ENCODE measurements at places on chromosomes 2 and 18.

DNA sequence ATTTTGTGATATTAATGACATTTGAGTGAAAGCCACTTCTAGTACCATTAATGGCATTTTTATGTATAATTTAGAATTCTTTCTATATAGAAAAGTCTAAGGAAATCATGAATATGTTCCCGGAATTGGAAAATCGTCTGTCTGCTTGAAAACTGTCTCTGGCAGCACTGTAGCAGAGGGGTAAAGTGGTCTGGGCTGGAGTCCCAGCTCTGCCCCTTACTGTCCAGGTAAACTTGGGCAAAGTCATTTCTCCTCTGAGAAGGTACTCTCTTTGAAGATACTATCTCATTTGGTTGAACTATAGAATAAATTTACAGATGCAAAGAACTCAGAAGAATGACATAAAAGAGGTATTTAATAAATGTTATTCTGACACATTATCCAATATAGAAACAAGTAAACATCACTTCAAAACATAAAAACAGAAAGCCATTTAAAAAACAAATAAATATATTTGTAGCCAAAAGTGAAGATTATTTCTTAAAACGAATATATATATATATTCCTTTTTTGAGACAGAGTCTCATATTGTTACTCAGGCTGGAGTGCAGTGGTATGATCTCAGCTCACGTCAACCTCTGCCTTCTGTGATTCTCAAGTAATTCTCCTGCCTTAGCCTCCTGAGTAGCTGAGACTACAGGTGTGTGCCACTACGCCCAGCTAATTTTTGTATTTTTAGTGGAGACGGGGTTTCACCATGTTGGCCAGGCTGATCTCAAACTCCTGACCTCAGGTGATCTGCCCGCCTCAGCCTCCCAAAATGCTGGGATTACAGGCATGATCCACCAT, 149.8 kb upstream of the ITGA4 start:
- no peak for DNase-seq

DNA sequence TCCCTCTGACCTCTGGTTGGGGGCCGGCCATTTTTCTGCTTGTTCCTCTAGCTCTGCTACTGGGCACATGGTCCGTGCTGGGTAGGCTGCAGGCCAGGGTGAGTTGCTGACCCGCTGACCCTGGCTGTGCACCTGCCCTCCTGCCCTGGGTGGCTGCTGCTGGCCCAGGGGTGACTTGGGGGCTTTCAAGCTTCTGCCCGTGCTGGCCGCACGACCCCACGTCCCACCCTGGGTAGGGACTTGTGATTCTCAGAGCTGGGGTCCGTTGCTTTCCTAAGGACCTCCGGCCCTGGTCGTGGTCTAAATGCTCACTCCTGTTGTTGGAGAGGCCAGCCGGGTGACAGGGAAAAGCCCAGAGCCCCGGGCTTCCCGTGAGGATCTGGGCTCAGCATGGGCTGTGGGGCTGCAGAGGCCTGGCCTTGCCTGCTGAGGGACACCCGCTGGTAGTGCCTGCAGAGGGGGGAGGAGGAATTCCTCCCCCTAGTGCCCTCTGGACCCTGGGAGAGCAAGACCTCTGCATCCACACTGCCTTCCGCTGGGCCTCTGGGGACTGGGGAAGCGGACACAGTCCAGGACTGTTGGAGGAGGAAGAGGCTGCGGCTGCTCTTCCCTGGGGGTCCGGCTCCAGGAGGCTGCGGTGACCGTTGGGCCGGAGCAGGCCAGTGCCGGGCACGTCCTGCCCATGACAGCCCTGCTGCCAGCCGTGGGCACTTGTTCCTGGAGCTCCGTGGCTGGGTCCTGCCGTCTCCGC, 6.3 kb upstream of the GAL3ST2 start:
- DNase-seq: no peak

DNA sequence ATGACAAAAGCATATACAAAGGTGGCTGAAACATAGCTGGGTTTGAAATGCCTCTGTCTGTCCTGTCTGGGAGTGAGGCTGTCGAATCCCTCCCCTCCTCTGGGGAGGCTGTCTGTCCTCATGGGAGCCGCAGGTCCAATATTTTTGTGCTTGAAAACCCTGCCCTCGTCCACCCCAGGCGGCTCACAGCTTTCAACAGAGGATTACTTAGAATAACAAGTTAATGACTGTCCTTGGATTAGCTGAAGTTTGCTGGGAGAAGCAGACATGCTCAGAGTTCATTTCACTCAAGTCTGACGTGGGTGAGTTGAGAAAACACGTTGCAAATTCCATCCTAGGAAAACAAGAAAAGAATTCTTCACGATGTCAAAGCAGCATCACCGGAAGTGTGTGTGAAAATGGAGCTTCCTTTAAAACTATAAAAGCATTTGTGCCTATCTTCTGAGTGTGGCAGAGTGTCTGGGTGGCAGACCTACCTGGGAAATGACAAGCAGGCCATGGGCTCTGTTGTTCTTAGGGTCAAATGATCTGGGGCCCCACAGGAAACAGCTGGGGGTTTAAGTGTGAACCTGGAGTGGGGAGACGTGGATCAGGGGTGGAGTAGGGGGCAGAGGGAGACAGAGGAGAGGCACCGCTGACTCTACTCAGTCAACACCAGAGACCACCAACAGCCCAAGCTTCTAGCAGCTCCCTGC, 77.1 kb downstream of the DDX1 start:
- peak; percentile 88 for DNase-seq

GRCh38 chr18:3329471-3329870, 67.5 kb downstream of the MYL12B start:
- DNase-seq: no peak

- DNase-seq: peak; percentile 40
Observed at GRCh38 chr2:234377761-234378391, 119.0 kb downstream of the ARL4C start.

DNA sequence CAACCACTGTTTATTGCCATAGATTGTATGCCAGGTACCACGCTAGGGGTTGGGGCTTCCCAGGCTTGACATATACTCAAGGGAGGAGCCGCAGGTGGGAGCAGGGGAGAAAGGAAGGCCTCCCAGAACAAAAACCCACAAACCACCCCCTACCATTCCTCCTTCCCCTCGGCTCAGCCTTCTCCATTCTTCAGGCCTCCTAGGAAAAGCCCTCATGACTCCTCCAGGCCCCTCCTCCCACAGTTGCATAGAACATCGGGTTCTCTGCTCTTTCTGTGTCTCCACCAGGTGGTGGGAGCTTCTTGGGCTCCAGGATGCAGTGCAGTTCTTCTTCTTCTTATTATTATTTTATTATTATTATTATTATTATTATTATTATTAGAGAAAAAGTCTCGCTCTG, 80.3 kb downstream of the ZFP36L2 start:
- no peak for DNase-seq

- DNase-seq: no peak
Observed at GRCh38 chr2:98505971-98506664, 61.5 kb downstream of the INPP4A start.

DNA sequence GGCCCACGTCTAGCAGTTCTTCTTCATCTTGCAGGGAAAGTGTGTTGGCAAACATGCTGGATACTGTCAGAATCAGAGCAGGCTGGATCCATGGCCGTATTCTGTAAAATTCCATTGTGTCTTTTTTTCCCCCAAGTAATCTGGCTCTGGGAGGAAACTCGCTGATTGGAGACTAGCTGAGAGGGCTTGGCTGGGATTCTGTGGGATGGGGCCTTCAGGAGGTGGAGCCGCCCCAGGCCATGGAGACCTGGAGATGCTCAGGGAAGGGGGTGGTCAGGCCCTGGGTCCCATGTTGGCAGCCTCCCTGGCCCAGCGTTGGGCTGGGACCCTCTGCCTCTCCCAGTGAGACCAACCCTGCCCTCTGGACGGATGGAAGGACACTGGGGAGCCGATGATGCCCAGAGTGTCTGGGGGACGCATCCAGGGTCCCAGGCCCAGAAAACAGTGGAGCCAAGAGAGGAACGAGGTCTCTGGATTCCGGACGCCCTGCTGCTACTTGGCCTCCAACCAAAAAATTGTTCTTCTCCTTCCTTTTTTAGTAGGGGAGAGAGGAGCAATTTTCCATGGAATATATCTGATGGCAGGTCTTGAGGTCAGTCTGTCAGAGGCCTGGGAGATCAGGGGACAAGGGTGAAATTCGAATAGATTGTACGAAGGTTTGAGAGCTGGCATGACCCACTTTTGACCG, 114.5 kb downstream of the AGAP1 start:
- DNase-seq: no peak

GRCh38 chr2:95215018-95215612, 7.8 kb downstream of the ZNF892 start:
- no peak for DNase-seq

- no peak for DNase-seq
Observed at GRCh38 chr2:182870227-182870626, 3.8 kb upstream of the FRZB start.

All from iris pigment epithelial cell (primary cell).